Activated gamma-delta T cell treated with anti-CD3 and anti-CD28 coated beads, Interleukin-2, amount 50 U/mL, for 16 hours (primary cell): ENCODE measurements at places on chromosomes 12 and 14.

DNA sequence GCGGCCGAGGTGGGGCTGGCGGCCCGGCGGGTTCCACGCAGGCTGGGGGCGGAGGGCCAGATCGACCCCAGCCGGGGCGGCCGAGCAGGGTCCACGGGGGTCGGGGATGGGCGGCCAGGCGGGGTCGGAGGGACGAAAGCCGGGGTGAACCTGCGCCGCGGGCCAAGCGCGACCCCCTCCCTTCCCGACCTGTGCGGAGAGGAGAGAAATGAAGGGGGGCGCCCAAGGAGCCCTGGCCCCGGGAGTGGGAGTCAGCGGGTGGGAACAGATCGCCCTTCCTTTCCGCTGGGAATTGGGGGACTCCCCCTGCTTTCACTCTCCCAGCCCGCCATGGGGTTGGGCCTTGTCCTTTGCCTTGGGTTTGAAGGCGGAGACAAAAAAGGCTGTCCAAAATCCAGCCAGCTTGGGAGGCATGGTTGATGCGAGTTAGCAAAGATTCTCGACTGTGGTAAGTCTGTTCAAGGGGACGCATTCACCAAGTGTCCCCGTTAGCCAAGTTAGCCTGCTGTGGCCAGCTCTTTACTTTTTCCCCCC, 559 bp upstream of the CKAP4 start:
- no peak for DNase-seq

DNA sequence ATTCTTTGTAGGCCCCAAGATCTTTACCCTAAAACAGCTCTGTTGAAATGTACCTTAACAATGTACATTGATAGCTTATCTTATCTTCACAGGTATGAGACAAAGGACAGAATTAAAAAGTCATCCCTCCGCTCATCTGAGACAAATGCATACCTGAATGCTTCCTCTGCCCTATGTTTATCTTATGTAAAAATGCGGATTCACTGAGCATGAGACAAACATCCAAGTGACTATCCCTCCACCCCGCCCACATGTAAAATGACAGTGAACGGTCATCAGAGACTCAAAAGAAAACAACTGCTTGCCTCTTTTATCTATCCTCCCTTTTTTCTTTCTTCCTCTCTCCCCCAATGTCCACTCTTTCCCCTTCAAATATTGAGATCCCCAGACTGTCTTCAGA, 37.2 kb upstream of the ZNF740 start:
- DNase-seq = no peak

- DNase-seq = peak; percentile 66
Measured at GRCh38 chr14:91245029-91245428, 525 bp upstream of the GPR68 start.

GRCh38 chr14:101082436-101083384, 179.2 kb upstream of the RTL1 start:
- no peak for DNase-seq
